ENCODE measurements at places on chromosomes 1 and 21. TPM values are rescaled to one million over a fixed set of nuclear protein-coding genes. Genes with fewer than 3 reads are reported as not detected.
A peak's percentile ranks its signal among the peaks of the same experiment; 100 is the strongest.

GRCh38 chr1:225454733-225455132 lies 26.9 kb upstream of the LBR start:
- no peak overlapping the region for H3K27ac ChIP-seq
- H3K4me1 ChIP-seq: no peaks in the 10 kb centered on the region
- no peak for DNase-seq
- H3K36me3 ChIP-seq: no peaks in the 10 kb centered on the region

GRCh38 chr21:15190837-15191236 lies 126.0 kb upstream of the NRIP1 start:
- no peaks in the 10 kb centered on the region for H3K4me1 ChIP-seq
- no peaks in the 10 kb centered on the region for H3K27me3 ChIP-seq
- H3K4me3 ChIP-seq: no peak overlapping the region
- no peak overlapping the region for H3K27ac ChIP-seq
- H3K36me3 ChIP-seq: no peaks in the 10 kb centered on the region
- no peak for DNase-seq

- no peaks in the 10 kb centered on the region for H3K36me3 ChIP-seq
- peaks cover 29% of the 10 kb centered on the region for H3K4me1 ChIP-seq
- DNase-seq: no peak
- peak overlapping the region; percentile 73 for H3K4me3 ChIP-seq
- H3K27ac ChIP-seq: peak overlapping the region; percentile 17
Measured at GRCh38 chr1:18953731-18954231, 2.7 kb downstream of the IFFO2 start.

DNA sequence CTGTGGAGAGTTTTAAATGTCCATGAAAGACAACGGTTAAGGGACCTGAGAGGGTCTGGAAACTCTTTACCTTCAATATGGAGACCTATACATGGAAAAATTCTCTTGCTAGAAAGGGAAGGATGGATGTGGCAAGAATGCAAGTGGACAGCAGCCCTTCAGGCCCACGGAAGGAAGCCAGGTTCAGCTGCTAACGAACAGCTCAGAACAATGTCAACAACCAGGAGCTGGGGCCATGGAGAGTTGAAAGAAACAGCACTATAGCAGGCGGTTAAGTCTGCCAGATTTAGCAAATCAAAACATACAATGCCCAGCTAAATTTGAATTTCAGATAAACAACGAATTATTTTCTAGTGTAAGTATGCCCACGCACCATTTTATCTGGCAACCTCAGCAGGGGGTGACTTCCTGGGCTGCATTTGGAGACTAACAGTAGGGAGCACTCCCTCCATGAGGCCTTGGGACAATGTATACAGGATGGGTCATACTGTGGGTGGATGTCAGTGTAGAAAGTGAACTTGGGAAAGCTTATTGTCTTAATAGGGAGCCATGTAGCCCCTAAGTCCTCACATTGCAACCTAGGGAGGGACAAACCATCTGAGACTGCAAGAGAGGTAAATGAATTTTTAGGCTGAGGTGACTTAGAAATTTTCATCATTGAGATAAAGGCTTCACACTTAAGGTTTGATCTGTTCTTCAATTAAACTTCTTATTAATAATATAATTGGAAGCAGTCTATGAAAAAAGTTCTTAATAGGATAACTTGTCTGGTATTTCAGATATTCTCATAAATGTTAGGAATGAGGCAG lies 7.8 kb upstream of the H3-3A start:
- H3K4me1 ChIP-seq: no peaks in the 10 kb centered on the region
- no peak for DNase-seq
- no peaks in the 10 kb centered on the region for H3K36me3 ChIP-seq
- H3K27me3 ChIP-seq: no peaks in the 10 kb centered on the region
- no peak overlapping the region for H3K4me3 ChIP-seq
- no peak overlapping the region for H3K27ac ChIP-seq

- H3K4me1 ChIP-seq: peaks cover 5% of the 10 kb centered on the region
- H3K4me3 ChIP-seq: peak within 1 kb of the TSS; percentile 98
- peak; percentile 98 for DNase-seq
- H3K27me3 ChIP-seq: no peaks in the 10 kb centered on the region
- H3K27ac ChIP-seq: peak within 1 kb of the TSS; percentile 98
Measured at GRCh38 chr1:32013386-32014198, at the start of gene KHDRBS1. Gene KHDRBS1 (plus strand): TSS chr1:32013868. CDS start chr1:32013996, 128 bp downstream.

- no peaks in the 10 kb centered on the region for H3K36me3 ChIP-seq
- H3K4me3 ChIP-seq: no peak overlapping the region
- H3K27ac ChIP-seq: no peak overlapping the region
- DNase-seq: no peak
- H3K4me1 ChIP-seq: no peaks in the 10 kb centered on the region
- no peaks in the 10 kb centered on the region for H3K27me3 ChIP-seq
Measured at GRCh38 chr1:111611986-111612385, 7.6 kb upstream of the RAP1A start.

The TNFRSF4 gene
- 3.0 TPM for total RNA-seq

The TINAGL1 gene
- 134 TPM for total RNA-seq

The SMCP gene
- 36.5 TPM for total RNA-seq

The FMO3 gene
- total RNA-seq: 0.23 TPM

Data from prostate gland (tissue), 2 donors.